ENCODE measurements at places on chromosomes 5 and 9.

GRCh38 chr9:84140535-84141101 is 160.0 kb downstream of the RMI1 start:
- DNase-seq = no peak

GRCh38 chr5:161373345-161373707 is 173.2 kb downstream of the GABRB2 start:
- no peak for DNase-seq

DNA sequence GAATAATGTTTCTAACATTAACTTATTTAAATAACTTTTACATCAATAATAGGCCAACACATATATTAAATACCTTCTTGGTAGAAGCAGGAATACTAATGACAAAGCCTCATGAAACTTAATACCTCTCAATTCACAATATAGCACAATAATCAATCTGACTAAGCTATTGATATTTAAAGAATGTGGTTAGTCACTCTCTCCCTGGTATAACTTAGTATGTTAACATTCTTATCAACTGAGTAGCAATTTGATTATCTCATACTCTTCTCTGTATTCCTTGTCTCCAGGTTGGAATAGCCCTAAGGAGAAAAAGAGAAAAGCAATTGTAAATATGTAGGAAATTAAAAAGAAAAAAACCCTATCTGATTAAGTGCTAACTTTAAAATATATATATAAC is 4.9 kb upstream of the PGGT1B start:
- DNase-seq = peak; percentile 52

DNA sequence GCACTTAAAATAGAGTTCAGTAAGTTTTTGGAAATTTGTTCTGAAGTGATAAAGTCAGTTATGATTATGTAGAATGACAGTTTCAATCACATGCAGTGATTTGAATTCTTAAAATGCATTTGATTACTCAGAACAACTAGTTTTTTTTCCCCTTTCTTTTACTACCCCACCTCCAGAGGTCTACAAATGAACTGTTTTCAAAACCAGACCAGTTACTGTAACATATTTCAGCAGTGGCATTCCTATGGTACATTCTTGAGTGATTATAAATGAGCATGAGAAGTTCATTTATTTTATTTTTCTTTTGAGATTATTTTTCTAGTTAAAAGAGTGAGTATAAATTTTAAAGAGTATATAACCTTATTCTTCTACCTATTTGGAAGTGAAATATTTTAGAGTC is 71.6 kb downstream of the NNT start:
- peak; percentile 19 for DNase-seq

DNA sequence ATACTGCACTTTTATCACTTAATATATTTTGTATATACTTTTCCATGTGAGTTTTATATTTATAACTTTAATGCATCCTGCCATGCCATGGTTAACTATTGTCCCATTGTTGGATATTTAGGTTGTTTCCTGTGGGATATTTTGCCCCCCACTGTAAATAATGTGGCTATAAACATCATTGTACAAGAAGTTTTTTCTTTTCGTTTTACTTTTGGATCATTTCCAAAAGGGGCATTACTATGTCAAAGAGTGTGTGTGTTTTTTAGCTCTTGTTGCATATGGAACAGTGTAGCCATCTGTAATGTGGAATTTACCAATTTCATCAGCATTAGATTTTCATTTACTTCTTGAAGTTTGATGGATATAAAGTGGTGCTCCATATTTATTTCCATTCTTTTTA is 13.3 kb downstream of the ITGA2 start:
- no peak for DNase-seq

GRCh38 chr5:157106630-157107461 is 2.0 kb downstream of the HAVCR2 start:
- DNase-seq = peak; percentile 9

DNA sequence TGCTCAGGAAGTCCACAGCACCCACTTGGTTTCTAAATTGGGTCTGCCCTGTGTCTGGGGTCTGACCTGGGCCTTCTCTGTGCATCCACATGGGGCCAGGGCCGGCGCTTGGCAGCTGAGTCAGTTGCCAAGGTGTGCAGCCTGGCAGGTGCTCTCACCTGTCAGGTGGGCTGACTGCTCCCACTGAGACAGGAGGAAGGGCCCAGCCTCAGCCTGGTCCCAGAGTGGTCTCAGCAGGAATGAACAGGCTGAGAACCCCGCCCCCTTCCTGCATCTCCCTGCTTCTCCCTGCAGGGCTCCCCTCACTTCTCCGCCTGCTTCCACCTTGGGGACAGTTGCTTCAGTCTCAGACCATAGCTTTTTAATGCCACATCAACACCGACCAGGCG is 60.5 kb downstream of the BARX1 start:
- no peak for DNase-seq

DNA sequence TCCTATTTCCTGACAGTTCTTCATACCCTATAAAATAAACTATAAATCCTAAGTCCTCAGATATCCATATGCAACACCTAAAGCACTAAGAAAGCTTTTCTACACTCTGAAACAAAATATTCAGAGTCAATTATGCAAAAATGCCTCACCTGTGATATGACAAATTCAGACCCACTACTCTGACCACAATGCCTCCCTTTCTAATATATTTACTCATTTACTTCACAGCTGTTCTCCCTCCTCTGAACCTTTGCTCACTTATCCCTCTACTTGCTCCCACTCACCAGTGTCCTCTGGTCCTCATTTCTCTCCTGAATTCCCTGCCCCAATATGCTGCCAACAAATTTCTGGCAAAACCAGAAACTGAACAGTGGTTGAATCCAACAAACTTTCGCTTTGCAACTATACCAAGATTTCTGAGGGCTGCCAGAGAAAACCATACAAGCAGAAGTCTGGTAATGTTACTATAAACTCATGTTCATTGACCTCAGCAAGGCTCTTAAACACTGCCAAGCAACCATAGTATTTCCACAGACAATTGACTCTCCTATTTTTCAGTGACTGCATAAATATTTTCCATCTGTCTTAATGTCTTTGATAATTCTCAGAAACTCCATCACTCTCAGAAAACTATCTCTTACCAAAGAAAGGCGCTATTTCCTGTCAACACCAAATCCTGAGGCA is 7.1 kb downstream of the CCNH start:
- no peak for DNase-seq

GRCh38 chr5:58074222-58074621 is 385.7 kb downstream of the PLK2 start:
- DNase-seq = no peak

GRCh38 chr9:84754881-84755280 is 85.4 kb downstream of the NTRK2 start:
- peak; percentile 92 for DNase-seq

DNA sequence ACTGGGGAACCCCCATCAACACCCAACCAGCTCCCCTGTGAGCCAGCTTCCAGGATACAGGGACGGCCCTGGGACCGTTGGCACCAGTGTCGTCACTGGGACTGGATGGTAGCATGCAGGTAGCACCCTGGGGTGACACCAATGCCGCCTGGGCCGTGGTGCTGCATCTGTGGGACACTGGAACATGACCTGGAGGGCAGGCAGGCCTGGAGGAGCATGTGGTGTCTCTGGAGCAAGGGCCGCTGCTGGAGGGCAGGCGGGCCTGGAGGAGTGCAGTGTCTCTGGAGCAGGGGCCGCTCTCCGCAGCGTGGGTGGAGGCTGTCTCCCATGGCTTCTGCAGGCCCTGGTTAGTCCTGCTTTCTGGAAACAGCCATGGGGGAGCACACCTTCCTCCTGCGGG is 13.1 kb downstream of the LPCAT1 start:
- DNase-seq = no peak

DNA sequence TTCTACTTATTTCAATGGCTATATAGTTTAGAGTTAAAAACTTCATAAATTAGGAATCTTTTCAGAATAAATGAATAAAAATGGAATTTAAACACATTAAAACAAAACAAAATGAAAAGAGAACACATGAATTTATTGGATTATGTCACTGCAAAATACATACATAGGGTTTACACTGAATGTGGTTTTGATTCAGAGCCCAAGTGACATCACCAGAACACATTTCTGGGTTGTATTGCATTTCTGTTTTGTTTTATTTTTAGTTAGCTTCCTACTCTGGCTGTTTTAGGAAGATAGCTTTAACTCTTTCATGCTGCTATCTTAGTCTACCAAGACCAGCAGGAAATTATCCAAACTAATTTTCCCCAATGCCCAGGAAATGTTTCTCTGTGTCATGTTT is 1935.0 kb downstream of the EFNA5 start:
- peak; percentile 41 for DNase-seq

DNA sequence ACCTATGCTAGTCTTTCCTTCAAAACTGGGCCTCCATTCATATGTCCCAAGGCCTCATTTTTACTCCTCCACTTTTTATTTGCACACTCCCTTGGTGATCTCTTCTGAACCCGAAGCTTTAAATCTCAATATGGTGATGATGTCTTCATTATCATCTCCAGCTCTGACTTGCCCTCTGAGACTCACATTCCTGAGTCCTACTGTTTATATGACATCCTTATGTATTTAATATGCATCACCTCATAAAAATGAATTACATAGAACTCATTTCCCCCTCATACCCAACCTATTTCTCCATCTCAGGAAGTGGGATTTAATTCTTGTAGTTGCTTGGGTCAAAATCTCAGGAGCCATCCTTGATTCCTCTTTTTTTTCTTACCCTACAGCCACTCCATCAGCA is 473.0 kb downstream of the EBF1 start:
- DNase-seq = no peak

GRCh38 chr9:5113523-5113922 is 71.9 kb downstream of the INSL6 start:
- DNase-seq = no peak

DNA sequence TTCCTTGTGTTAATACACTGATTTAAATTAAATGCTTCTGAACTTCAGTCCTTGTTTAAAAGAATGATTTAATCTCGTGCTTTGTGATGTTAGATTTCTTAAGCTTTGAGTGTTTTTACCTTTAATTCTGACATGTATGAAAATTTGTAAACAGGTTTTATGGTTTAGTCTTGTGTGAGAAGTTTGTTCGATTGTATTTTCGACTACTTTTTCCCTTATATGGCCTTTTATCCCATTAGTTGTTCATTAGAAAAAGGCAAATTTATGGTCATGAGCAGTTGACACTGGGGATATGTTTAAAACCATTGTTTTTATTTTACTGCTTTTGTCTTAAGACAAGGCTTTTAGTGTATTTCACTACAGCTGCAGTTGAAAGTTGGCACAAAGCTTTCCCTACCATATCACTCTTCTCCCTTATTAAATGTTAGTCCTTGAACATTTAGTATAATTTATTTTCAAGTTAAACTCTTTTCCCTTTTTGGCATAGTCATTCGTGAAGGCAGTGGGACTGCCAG is 3.3 kb downstream of the UBE2R2 start:
- no peak for DNase-seq

DNA sequence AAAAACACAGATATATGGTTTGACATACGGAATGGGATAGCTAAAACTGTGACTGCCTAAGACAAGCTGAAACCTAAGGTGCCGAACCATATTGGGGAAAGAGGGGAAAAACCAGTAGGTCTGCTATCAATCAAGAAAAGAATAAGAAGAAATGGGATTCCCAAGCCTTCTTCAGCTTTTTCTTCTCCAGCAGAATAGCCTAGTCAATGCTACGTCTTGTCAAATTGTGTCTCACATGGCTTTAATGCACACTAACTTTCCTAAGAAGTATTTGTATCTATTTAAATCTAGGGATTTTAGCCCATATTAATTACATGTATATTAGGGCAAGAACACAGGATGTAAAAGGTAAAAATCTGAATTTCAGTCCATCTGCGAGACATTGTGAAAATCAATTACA is 797 bp upstream of the FBXO38 start:
- no peak for DNase-seq

DNA sequence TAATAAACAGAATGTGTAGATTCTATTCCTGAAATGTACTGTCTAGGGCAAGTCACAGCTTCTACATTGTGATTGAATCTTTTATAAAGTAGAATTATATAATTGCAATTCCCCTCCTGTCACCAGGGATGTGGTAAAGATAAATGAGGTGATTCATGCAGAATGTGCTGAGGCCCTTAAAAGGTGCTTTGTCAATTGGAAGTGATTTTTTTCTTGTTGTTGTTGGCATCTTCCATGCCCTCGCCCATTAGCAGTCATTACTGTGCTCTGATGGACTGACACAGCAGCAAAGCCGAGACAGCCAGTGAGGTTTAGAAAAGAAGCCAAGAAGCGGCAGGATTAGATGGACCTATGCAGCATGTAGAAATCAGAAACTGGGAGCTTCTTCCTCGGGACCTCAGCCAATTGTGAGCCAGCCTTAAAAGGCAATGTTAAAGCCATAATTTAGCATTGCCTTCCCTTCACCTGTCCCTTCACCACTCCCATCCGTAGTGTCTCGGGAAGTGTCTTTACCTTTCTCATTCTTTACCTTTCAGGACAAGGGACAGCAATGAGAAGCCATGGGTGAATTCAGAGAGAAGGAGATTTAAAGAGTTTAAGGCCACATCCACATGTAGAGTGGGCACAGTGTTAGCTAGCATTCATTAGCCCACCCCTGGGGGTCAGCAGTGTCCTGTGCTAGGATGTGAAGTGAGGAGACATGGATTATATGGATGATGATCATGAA is 257.8 kb downstream of the PLK2 start:
- peak; percentile 37 for DNase-seq
